ENCODE measurements at places on chromosomes 1 and 21.

- DNase-seq = peak; percentile 31
These were observed 42.3 kb downstream of the LACTBL1 start for GRCh38 chr1:22930240-22930912.

DNA sequence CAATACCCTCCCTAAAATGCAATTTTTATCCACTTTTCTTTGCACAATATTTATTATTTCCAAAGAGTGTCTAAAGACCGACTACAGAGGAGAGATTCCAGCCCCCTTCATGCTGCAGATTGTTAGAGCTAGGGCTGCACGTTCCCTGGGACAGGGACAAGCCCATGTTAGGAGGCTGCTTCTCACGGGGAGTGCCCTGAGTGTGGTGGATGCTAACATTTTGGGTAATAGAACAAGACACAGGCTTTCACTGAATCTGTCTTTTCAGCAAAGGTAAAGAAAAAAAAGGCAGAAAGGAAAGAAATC, 125.4 kb downstream of the RIPK4 start:
- DNase-seq = no peak

DNA sequence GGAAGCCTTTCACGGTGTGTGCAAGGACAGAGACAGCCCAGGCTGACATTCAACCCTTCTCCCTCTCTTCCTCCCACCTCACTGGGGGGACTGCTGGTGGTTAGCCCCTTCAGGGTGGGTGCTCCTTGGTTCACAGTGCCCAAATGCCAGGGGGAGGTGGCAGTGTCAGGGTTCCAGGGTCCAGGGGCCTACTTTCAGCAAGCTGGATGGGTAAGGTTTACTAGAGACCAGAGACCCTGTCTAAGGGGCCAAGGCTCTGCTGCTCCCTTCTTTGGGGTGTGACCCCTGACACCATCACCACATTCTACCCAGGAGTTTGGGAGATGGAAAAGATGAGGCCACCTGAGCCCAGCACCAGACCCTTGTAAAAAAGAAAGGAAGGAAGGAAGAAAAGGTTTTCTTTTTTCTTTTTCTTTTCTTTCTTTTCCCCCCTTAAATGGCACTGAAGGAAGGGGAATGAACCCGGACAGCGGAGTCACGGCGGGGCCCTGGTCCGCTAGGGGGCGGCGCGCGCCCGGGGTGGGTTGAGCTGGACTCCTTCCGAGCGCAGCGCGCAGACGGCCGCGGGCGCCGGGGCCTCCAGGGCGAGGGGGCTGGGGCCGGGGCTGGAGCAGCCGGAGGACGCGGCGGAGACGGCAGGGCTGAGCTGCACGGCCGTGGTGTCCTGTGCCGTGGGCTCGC, 18.8 kb downstream of the KNCN start:
- peak; percentile 52 for DNase-seq

- DNase-seq = no peak
These were observed 102.3 kb downstream of the TNFSF18 start for GRCh38 chr1:172948457-172948856.

- DNase-seq = no peak
These were observed 97.4 kb upstream of the ADGRL2 start for GRCh38 chr1:81703391-81703755.

DNA sequence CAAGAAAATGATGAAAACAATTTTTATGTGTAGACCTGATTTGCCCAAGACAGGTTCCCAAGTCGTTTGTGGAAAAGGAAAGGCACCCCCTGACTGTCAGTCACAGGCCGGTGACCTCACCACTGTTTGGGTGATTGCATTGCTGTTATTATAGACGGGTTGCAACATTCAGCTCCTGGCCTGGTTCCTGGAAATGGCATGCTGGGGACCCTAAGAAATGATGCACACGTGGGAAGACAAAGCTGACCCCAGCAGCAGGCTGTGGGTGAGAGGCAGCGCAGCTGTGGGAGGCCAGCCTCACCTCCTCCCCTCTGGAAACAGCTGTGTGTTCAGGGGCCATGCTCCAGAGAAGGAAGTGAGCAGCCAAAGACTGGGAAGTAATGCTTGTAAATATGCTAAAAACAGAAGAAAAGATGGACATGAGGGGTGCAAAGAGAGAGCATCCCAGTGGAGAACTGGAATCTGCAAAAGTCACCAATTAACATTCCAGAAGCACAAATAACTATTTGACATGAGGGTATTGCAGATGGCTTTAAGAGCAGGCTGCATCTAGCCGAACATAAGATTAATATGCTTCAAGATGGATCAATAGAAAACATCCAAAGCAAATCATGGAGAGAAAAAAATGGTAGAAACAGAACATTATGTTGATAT, 23.4 kb upstream of the ABCG1 start:
- DNase-seq = no peak

- no peak for DNase-seq
These were observed 92.0 kb upstream of the SIM2 start for GRCh38 chr21:36606983-36607325.

DNA sequence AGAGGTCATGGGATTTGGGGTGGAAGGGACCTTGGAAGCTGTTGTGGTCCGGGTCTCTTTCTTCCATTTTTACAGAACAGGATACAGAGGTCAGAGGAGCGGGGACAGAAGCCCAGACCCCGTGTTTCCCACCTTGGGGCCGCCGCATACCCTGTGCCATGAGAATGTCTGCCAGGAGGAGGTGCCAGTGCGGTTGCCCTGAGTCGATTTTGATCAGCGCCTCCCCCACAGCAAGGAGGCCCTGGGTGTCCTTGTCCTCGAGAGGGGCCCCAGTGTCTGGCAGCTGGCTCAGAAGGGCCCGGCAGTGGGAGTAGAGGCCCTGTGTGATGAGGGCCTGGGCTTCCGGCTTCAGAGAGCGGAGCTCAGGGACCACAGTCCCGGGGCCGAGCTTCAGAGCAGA, 12.3 kb upstream of the MMEL1 start:
- DNase-seq = no peak

- DNase-seq = no peak
These were observed 12.3 kb downstream of the RAB4A start for GRCh38 chr1:229283183-229283611.

- no peak for DNase-seq
These were observed 47.6 kb downstream of the SPSB1 start for GRCh38 chr1:9340172-9340854.

- no peak for DNase-seq
These were observed 66.5 kb downstream of the ADGRL2 start for GRCh38 chr1:81867235-81867634.

- DNase-seq = no peak
These were observed 55.4 kb downstream of the KANK4 start for GRCh38 chr1:62263814-62264353.

DNA sequence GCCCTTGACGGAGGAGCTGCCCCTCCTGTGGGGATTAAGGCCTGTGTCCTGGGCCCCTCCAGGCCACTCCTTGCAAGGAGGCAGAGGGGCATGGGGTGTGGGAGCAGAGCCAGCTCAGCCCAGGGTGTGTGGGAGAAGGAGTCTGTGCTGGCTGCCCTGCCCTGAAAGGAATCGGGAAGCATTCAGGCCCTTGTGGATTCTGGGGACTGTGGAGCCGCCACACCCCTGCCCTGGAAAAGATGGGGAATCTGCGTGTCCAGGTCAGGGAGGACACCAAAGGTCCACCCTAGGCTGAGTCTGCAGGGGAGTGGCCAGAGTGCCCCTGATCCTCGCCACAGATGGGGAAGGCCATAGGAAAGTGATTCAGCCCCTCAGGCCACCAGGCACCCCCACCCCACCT, 16.5 kb upstream of the PRDM16 start:
- no peak for DNase-seq

DNA sequence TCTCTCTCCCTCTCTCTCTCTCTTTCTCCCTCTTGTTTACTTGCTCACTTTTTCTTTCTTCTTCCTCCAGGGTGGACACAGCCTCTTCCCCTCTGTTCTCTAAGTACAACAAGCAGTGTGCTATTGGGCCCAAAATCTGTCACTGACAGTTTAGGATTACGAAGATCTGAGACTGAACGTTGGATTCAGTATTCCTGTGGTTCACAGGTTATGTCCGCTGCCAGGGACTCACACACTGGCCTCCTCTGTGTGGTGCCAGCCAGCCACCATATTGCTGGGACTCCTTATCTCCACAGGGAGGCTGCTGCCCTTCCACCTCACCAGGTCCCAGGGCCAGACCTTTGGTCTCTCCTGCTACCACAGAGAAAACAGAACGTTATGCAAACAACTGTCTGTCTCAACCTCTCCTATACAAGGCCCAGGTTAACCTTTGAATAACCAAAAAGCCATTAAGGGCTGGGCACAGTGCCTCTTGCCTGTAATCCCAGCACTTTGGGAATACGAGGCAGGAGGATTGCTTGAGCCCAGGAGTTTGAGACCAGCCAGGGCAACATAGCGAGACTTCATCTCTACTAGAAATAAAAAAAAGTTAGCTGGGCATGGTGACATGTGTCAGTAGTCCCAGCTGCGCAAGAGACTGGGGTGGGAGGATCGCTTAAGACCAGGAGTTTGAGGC, 171.9 kb upstream of the RAB4A start:
- no peak for DNase-seq

- no peak for DNase-seq
These were observed 63.7 kb downstream of the SIM2 start for GRCh38 chr21:36762642-36763041.

- no peak for DNase-seq
These were observed 91.9 kb downstream of the RAVER2 start for GRCh38 chr1:64836802-64837201.

Data from hippocampal formation (tissue), 2 donors.